ENCODE measurements at places on chromosomes 1 and 21.

- DNase-seq = no peak
These were observed 10.6 kb downstream of the PLA2G2F start for GRCh38 chr1:20149601-20150325.

DNA sequence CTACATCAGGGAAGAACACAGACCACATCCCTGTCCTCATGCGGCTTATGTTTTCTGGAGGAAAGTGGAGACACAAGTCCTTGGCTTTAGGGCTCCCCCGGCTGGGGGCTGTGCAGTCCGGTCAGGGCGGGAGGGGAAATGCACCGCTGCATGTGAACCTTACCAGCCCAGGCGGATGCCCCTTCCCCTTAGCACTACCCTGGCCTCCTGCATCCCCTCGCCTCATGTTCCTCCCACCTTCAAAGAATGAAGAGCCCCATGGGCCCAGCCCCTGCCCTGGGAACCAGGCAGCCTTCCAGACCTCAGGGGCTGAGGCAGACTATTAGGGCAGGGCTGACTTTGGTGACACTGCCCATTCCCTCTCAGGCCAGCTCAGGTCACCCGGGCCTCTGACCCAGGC lies 45.5 kb downstream of the TNNT2 start:
- no peak for DNase-seq

DNA sequence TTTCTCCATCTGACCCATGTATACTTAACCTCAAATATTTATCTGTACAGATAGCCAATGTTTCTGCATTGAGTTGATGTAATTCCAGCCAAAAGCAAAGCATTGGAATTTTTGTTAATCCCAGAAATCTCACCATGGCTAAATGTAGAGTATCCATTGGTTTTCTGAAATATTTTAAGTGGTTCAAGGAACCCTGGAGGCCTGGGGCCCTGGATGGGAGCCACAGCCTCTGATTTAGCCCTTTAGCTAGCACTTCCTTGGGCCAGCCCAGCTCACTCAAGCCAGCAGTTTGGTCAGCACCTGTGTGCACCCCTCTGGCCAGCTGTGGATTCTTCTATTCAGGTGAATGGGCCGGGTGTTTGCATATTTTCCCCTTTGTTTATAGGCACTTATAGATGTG lies 18.8 kb upstream of the EPS8L3 start:
- no peak for DNase-seq

DNA sequence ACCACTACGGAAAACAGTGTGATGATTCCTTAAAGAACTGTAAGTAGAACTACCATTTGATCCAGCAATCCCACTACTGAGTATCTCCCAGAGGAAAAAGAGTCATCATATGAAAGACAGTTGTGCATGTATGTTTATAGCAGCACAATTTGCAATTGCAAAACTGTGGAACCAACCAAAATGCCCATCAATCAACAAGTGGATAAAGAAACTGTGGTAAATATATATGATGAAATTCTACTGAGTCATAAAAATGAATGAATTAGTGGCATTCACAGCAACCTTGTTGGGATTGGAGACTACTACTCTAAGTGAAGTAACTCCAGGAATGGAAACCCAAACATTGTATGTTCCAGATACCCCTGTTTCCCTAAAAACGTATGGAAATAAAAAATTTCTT lies 337.0 kb upstream of the PTBP2 start:
- DNase-seq = no peak

- no peak for DNase-seq
These were observed 15.1 kb upstream of the AIM2 start for GRCh38 chr1:159091607-159092031.

DNA sequence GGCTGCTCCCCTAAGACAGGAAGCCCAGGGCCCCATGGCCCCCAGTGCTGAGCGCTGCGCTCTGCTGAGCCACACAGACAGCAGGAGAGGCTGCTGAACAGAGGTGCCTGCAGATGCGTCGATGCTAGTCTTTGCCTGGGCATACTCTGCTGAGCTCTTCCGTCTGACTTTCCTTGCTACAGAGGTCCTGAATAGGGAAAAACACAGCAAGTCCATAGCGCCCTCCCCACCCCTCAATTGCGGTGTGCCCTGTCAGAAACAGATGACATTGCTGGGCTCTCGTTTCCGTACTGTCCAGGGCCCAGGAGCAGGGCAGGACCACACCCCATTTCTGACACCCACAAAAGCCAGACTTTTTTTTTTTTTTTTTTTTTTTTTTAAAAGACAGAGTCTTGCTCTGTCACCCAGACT lies 252.5 kb downstream of the SDCCAG8 start:
- DNase-seq = no peak

DNA sequence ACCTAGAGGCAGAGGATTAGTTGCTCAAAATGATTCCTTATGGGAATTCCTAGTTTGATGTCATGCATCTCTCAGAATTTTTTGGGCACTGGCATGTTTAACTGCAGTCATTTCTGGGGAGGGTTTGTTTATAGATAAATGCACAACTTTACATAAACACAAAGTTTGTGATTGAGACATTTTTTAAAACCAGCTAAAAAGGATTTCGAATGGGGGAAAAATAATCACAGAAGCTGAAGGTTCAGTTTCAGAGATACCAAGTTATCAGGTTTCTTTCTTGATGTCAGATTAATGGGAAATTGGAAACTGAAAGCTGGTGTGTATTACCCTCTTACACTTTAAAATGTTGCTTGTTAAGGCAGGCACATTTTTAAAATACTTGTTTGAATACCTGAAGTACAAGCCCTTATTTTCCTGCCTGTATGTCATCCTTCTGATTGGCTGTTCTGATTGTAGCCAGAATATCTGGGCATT lies 72.1 kb downstream of the DISP1 start:
- DNase-seq = no peak

- no peak for DNase-seq
These were observed 14.6 kb upstream of the PAPPA2 start for GRCh38 chr1:176448340-176448739.

DNA sequence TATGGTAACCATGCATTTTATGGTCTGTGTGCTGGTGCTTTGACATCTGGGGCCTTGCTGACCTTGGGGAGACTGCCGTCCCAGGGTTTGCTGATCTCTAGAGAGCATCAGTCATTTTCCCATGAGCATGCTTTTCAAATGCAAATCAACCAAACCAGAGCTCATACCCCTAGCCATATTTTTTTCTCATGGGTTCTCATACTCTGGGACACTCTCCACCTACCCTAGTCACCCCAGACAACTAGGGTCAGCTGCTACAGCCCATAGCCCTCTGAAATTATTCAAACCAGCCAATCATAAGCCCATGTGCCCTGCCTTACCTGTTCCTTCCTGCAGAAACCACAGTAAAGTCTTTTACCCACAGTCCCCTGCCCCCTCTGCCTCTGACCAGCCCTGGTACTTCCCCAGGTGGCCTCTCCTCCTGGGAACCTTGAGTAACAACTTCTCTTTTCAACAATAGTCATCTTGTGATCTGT lies 132.0 kb downstream of the MAP3K21 start:
- DNase-seq = no peak

- DNase-seq = no peak
These were observed 40.3 kb downstream of the GPATCH2 start for GRCh38 chr1:217590598-217590997.

DNA sequence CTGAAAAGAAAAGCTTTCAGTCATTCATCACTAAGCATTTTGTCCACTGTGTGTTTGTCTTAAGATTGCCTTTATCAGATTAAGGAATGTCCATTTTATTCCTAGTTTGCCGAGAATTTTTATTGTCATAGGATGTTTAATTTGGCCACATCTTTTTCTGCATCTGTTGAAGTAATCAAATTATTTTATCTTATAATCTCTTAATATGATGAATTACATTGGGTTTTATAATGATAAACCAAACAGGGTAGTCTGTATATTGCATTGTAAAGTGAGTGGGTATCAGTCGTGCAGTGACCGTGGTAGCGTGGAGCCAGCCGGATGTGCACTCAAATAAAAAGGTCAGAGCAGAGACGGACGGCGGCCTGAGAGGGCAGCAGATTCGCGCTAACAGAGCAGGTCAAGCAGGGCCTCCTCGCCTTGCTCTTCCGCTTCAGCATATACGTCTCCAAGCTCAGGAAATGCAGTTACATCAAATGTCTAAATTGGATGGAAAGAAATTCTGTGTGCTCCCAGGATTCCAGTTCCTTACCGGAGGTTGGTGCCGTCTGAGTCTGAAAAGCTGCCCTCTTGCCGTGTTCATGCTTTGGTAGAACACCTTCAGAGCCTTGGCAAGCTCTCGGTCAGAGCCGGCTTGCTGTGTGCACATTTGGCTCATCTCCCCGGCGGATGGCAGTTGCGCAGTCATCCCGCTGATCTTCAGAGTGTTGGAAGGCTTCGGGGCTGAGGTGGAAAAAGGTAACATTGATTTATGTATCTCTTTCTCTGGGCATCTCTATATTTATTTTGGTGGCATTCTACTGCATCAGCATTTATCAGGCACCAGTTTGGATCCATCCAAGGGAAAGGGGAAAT lies 51.5 kb downstream of the SCCPDH start:
- no peak for DNase-seq

GRCh38 chr1:9376430-9376829 lies 83.7 kb downstream of the SPSB1 start:
- DNase-seq = no peak

DNA sequence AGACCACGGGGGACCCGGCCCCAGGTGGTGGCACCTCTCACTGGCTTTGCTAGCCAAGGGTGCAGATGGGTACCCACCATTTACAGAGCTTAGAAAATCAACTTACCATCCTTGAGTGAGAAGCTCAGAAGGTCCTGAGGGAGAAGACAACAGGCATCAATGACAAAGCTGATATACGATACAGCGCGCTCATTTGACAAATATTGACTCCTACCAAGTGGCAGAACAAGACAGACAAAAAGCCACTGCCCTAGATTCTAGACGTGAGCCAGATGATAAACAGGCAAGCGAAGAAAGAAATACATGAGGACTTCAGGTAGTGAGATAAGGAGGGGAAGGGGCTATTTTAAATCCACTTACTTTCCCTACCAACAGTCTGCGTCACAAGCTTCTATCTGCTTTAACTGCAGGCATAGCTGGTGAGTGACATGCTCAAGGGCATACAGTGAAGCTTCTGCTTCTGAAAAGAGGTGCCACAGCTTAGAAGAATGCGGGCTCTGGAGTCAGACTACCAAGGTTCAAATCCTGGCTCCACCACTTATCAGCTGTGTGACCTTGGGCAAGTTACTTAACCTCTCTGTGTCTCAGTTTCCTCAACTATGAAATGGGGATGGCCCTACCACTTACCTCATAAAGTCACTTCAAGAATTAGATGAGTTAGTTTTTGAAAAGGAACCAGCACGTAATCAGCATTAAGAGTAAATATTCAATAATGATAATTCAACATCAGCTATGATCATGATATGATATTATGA lies 29.1 kb downstream of the TMCO4 start:
- DNase-seq = no peak

DNA sequence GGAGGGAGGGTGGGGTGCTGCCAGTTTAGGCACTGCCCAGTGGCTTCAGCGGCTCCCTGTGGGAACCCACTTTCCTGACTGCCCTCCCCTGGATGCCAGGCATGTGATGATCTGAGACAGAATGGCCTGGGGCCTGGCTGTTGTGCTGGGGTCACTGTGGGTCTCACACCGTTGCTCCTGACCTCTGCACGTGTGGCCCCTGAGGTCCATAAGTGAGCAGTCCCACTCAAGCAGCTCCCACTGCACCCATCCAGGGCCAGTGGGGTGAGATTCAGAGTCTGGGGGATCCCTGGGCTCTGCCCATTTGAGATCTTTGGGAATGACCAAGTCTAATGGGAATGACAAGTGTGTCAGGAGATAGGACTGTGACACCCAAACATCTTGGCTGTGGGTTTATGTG lies 18.0 kb downstream of the PODN start:
- no peak for DNase-seq

- no peak for DNase-seq
These were observed 56.4 kb downstream of the AHCTF1 start for GRCh38 chr1:246875041-246876026.

DNA sequence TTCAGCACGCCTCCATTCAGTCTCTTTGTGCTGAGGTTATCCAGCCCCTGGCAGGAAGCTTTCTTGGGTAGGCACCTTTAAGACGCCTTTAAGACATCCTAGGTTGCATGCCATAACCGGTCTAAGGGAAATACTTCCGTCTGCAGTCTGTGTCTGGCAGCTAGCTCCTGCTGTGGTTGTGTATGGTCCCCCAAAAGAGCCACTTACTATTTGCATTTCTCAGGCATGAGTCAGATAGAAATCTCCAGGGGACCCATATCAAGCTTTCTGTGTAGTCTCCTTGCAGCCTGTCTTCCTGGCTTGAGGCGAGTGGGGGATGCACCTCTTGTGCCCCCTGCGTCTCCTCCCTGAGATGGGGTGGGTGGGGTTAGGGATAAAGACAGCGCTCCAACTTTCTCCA lies 10.0 kb upstream of the RYR2 start:
- DNase-seq = no peak
